DMS 273 treated with DMSO at 0.1 percent for 48 hours (cell line): ENCODE measurements at places on chromosomes 2 and 18.

DNA sequence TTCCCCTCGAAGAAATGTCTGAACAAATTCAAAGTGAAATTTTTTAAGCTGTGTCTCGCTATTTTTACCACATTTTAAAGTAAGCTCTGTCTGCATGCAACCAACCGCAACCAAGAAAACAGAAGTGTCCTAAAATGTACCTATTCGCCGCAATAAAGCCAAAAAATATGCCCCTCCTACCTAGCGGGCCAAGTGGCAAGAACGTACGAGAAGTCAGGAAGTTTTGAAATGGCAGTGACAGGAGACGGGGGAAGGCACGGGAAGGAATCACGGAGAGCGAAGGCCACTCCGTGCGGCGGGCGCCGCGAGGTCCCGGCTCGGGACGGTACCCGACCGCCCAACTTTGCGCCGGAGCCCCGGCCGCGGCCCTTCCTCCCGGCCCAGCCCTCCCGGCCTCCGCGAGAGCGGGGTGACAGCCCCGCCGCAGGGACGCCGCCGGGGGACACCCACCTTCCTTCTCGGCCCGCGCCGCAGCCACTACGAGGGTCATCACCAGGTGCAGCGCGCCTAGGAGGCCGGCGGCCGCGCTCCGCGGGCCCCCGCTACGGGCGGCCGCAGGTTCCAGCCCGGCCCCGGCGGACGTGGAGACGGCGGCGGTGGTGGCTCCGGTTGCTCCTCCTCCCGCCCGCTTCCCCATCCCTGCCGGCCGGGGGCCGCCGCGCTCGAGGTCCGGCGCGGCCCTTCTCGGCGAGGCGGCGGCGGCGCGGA is 568 bp downstream of the TMEM131 start:
- peak; percentile 4 for DNase-seq

- peak; percentile 31 for DNase-seq
Observed at GRCh38 chr18:35041815-35042387, 688 bp downstream of the MAPRE2 start.

- no peak for DNase-seq
Observed at GRCh38 chr18:78169174-78169864, 810.3 kb upstream of the SALL3 start.

DNA sequence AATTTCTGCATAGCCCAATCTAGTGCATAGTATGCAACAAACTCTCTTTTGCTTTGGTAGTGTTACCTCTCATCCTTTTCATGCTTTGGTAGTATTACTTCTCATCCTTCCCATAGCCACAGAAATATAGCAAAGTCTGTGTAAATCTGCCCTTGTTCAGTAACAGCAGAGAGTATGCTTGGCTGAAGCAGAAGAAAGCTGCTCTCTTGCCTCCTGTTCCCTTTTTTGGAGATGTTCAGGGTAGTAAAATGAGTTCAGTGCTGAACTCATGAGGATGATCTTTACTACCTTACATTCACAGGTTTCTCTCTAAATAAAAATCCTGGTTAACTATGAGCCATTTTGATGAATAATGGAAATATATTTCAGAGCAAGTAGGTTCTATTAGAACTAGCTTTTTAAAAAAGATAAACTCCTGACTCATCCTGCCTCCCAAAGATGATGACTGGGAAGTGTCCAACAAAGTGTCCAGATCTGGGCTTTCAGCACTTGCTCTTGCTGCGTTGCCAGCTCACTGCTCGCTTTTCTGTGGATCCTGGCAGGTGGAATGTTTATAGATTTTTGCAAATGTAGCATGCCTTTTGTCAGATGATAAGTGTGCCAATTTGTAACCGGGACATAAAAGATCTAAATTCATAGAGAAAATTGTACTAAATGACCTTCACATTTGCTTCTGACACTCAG is 29.4 kb upstream of the CHMP3 start:
- no peak for DNase-seq
